T-cell (primary cell): ENCODE measurements at places on chromosomes 6 and 20. TPM values are rescaled to one million over a fixed set of nuclear protein-coding genes. Genes with fewer than 3 reads are reported as not detected.

EDN1 gene
- total RNA-seq, result 0.53 TPM

CLVS2 gene
- not detected for total RNA-seq

APMAP gene
- 32.2 TPM for total RNA-seq

SPEF1 gene
- not detected for total RNA-seq

CYP24A1 gene
- 0.13 TPM for total RNA-seq

NAPB gene
- total RNA-seq, result 14.1 TPM

TFAP2D gene
- not detected for total RNA-seq

GNAS-AS1 gene
- 1.2 TPM for total RNA-seq

FAM83B gene
- total RNA-seq, result not detected

KHDC1L gene
- not detected for total RNA-seq

- H3K4me3 ChIP-seq, result no peak overlapping the region
- no peak for DNase-seq
- H3K27ac ChIP-seq, result no peak overlapping the region
- no peaks in the 10 kb centered on the region for H3K27me3 ChIP-seq
- peaks cover 9% of the 10 kb centered on the region for H3K4me1 ChIP-seq
These were observed 10.7 kb downstream of the TRAM2 start for GRCh38 chr6:52566201-52566600.

GRCh38 chr6:135423649-135424128 is 73.9 kb downstream of the AHI1 start:
- DNase-seq, result no peak
- no peaks in the 10 kb centered on the region for H3K27me3 ChIP-seq
- H3K4me1 ChIP-seq, result no peaks in the 10 kb centered on the region
- H3K27ac ChIP-seq, result no peak overlapping the region
- no peaks in the 10 kb centered on the region for H3K36me3 ChIP-seq

DNA sequence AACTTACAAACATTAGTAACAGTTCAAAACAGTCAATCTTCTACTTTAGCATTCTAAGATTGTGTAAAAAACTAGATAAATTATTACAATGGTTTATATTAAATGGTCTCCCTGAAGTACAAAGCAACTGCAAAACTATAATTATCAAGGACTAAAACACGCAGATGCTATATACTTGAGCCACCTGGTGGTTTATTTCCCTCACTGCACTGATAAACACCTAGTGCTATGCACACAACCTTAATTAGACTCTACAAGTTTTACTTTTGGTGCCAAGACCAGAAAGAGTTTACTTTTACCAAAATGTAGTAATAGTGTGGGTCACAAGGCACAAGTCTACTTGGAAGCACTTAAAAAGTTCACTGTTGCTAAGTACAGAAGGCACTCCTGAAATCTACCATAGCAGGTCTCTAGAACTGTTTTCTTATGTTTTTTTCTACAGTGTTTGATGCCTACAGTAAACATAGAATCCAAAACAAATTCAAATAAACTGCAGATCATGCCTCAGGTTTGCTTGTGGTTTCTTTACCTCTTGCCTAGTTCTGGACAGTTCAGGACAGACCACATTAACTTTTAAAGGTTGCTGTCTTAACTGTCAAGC is 49.2 kb downstream of the GMDS start:
- no peak overlapping the region for H3K27ac ChIP-seq
- H3K36me3 ChIP-seq, result no peaks in the 10 kb centered on the region
- no peaks in the 10 kb centered on the region for H3K27me3 ChIP-seq
- DNase-seq, result peak; percentile 17
- H3K4me1 ChIP-seq, result no peaks in the 10 kb centered on the region

- H3K36me3 ChIP-seq, result no peaks in the 10 kb centered on the region
- H3K27ac ChIP-seq, result no peak overlapping the region
- no peaks in the 10 kb centered on the region for H3K27me3 ChIP-seq
These were observed 36.2 kb upstream of the RGS17 start for GRCh38 chr6:153167061-153167891.

DNA sequence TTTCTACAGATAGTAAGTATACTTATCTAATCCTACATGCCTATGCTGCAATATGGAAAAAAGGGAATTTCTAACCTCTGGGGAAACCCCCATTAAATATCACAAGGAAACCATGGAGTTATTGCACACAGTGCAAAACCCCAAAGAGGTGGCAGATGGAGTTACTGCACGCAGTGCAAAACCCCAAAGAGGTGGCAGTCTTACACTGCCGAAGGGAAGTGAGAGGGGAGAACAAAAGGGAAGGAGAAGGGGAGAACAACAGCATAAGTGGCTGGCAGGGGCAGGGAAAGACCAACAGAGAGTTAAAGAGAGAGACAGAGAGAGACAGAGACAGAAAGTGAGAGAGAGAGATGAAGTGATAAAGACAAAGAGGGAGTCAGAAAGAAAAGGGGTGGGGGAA is 43.8 kb upstream of the EIF2S2 start:
- no peak overlapping the region for H3K4me3 ChIP-seq
- H3K27me3 ChIP-seq, result peaks cover 8% of the 10 kb centered on the region
- no peak for DNase-seq
- no peaks in the 10 kb centered on the region for H3K4me1 ChIP-seq
- no peaks in the 10 kb centered on the region for H3K36me3 ChIP-seq

DNA sequence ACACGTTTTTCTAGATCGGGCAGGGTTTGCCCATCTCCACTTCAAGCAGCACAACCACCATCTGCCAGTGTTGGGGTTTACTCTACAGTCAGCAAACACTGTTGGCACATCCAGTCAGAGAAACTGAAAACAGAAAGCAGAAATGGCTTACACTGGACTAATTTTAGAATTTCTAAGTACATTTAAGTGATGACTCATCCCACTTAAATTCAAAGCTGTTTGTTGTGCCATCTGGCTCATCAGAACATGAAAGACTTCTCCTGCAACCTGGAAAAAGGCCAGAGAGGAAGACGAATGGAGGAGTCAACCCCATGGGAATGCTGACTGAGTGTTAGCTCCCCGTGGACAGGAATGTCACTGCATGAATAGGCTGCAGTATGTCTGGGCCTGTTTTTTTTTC is 21.8 kb downstream of the FAM209B start:
- H3K27me3 ChIP-seq, result no peaks in the 10 kb centered on the region
- DNase-seq, result no peak
- H3K4me3 ChIP-seq, result no peak overlapping the region
- H3K4me1 ChIP-seq, result no peaks in the 10 kb centered on the region

DNA sequence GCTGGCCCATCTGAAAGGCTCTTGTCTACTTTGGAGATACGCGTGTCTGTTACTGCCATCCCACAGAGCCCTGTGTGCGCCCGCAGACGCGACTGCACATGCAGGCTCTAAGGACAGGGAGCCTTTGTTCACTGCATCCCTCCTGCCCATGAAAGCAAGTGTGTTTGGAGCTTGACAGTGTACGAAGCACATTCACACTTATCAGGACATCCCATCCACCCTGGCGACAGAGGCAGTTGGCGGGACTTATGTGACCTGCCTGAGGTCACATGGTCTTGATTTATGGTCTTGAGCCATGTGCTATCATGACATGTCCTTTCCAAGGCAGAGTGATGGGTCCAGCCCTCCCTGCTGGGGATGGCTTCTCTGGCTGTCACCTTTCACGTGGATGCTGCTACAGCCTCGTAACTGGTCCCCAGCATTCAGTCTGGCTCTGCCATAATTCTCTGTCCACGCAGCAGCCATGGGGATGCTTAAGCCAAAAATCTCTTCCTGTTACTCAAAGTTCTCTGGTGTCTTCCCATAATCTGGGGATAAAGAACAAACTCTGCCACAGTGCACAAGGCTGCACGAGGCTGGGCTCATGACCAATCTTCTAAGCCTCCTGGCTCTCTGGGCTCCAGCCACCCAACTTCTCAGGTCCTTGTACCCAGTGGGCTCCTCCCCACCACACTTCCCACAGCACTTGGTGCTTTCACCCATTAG is 36.3 kb upstream of the FAM83D start:
- H3K4me1 ChIP-seq, result peaks cover 4% of the 10 kb centered on the region
- no peak overlapping the region for H3K27ac ChIP-seq
- DNase-seq, result no peak
- no peak overlapping the region for H3K4me3 ChIP-seq
- peaks cover 14% of the 10 kb centered on the region for H3K36me3 ChIP-seq

GRCh38 chr6:43448916-43449315 is 6.4 kb downstream of the DLK2 start:
- H3K27me3 ChIP-seq, result no peaks in the 10 kb centered on the region
- peaks cover 63% of the 10 kb centered on the region for H3K36me3 ChIP-seq
- DNase-seq, result no peak
- H3K27ac ChIP-seq, result no peak overlapping the region
- H3K4me1 ChIP-seq, result no peaks in the 10 kb centered on the region

DNA sequence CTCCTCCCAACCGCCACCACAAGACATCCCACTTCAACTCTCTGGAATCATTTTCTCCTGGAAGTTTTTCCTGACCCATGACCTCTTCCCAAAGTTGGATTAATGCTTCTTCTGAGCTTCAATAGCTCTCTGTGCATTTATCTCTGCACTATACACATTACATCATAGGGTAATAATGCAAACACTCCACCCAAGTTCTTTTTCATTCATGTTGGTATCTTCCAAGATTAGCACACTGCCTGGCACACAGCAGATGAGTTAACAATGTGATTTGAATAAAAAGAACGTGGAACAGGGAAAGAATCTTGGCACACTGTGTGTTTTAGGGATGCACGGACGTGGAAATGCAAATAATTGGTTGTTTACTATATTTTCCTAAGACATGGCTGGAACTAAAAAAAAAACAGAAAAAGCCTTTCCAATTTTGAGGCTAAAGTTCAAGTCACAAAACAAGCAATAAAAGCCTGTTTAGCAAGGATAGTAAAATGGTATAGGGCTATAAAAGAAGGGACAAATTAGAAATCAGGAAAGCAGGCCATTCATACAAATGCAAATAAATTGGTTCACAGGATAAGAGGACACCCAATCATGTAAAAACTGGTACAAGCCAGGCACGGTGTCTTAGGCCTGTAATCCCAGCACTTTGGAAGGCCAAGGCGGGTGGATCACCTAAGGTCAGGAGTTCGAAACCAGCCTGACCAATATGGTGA is 1.6 kb upstream of the FAM135A start:
- H3K4me3 ChIP-seq, result no peak overlapping the region
- no peaks in the 10 kb centered on the region for H3K27me3 ChIP-seq
- H3K36me3 ChIP-seq, result no peaks in the 10 kb centered on the region
- H3K4me1 ChIP-seq, result peaks cover 4% of the 10 kb centered on the region
- H3K27ac ChIP-seq, result no peak overlapping the region
- DNase-seq, result no peak

DNA sequence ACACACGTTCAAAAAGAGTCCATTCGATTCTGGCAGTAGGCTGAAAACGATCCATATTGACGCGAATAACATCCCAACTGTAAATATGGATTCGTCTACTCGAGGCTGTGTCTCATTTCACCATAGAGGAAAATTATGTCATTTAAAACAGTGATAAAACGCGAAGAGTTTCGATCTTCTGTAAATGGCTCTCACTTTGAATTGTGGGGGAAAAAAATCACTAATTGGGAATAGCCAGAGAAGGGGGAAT is 845 bp upstream of the MARCKS start:
- no peak for DNase-seq
- H3K27ac ChIP-seq, result no peak overlapping the region
- H3K4me1 ChIP-seq, result peaks cover 22% of the 10 kb centered on the region
- no peaks in the 10 kb centered on the region for H3K36me3 ChIP-seq

GRCh38 chr6:111828809-111829208 is 44.4 kb downstream of the FYN start:
- H3K4me1 ChIP-seq, result peaks cover 39% of the 10 kb centered on the region
- H3K36me3 ChIP-seq, result no peaks in the 10 kb centered on the region
- no peak for DNase-seq

GRCh38 chr6:93759190-93759589 is 339.8 kb upstream of the EPHA7 start:
- DNase-seq, result no peak
- no peaks in the 10 kb centered on the region for H3K36me3 ChIP-seq
- H3K4me1 ChIP-seq, result no peaks in the 10 kb centered on the region
- no peaks in the 10 kb centered on the region for H3K27me3 ChIP-seq
- no peak overlapping the region for H3K27ac ChIP-seq

GRCh38 chr6:108671175-108671574 is 110.5 kb downstream of the FOXO3 start:
- H3K27me3 ChIP-seq, result no peaks in the 10 kb centered on the region
- no peak for DNase-seq
- H3K4me1 ChIP-seq, result peaks cover 8% of the 10 kb centered on the region

DNA sequence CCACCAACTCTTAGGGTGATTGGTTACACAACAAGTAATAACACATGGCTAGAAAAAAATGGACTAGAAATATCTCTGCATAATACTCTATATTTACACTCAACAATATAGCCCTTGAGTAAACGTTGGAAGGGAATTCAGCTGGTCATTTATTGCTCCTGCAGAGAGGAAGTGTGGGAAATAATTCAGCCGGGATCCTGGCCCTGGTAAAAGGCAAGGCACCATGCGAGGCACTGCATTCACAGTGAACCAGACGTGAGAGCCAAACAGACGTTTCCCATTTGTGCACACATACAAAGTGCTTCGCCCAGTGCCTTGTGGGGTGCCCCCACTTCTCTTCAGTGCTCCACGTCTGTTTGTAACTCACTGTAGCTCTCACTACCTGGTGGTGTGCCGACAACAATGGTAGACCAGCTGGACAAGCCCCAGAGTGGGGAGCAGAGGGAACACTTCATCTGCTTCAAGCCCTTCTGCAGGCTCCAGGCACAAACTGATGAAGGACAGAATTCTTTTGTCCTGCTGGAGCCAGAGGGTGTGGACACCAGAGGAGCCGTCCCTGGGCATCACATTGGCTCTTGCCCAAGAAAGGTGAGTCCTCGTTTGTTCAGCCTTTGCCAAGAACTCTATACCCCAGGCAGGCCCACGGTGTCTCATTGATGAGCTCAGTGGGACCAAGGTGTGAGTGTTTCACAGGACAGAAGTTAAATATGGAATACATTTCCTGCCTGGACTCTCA is 18.8 kb downstream of the SYNDIG1 start:
- no peak overlapping the region for H3K4me3 ChIP-seq
- no peaks in the 10 kb centered on the region for H3K4me1 ChIP-seq
- peaks cover 7% of the 10 kb centered on the region for H3K27me3 ChIP-seq
- DNase-seq, result no peak
- H3K36me3 ChIP-seq, result no peaks in the 10 kb centered on the region

- no peaks in the 10 kb centered on the region for H3K27me3 ChIP-seq
- peak overlapping the region; percentile 90 for H3K4me3 ChIP-seq
- peaks cover 43% of the 10 kb centered on the region for H3K36me3 ChIP-seq
- H3K4me1 ChIP-seq, result peaks cover 32% of the 10 kb centered on the region
These were observed 3.7 kb downstream of the PIM1 start for GRCh38 chr6:37173493-37174195.

DNA sequence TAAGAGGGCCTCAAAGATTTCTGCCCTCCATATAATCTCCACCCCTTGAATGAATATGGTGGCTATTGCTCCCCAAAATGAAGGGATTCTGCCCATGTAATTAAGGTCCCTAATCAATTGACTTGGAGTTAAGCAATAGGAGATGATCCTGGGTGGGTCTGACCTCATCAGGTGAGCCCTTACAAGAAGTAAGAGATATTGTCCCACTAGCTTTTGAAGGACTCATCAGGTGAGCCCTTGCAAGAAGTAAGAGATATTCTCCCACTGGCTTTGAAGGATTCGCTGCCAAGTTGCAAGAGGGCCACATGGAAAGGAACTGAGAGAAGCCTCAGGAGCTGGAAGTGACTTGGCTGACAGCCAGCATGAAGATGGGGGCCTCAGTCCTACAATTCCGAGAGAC is 103.4 kb downstream of the BMP7 start:
- no peak for DNase-seq
- H3K36me3 ChIP-seq, result no peaks in the 10 kb centered on the region
- no peaks in the 10 kb centered on the region for H3K4me1 ChIP-seq
- no peak overlapping the region for H3K27ac ChIP-seq
- no peak overlapping the region for H3K4me3 ChIP-seq

- DNase-seq, result no peak
- no peak overlapping the region for H3K27ac ChIP-seq
- no peaks in the 10 kb centered on the region for H3K4me1 ChIP-seq
These were observed 15.2 kb upstream of the ATXN1 start for GRCh38 chr6:16776394-16777017.
